ENCODE measurements at places on chromosomes 2 and 18. TPM values are rescaled to one million over a fixed set of nuclear protein-coding genes. Genes with fewer than 3 reads are reported as not detected.

SERPINB3 gene
- 212 TPM for total RNA-seq

CTNNA2 gene
- not detected for total RNA-seq

RNF103 gene
- 10.2 TPM for total RNA-seq

DLGAP1 gene
- total RNA-seq, result 0.07 TPM

PTPRN gene
- 0.49 TPM for total RNA-seq

SERPINB2 gene
- total RNA-seq, result 205 TPM

TMEM87B gene
- 15.3 TPM for total RNA-seq

ABCB11 gene
- total RNA-seq, result 0.28 TPM

AP1S3 gene
- total RNA-seq, result 75.5 TPM

FER1L5 gene
- not detected for total RNA-seq

DOK1 gene
- 4.4 TPM for total RNA-seq

TMEM198 gene
- 0.93 TPM for total RNA-seq

GRB14 gene
- 0.98 TPM for total RNA-seq

ABCG8 gene
- total RNA-seq, result not detected

ABCG5 gene
- total RNA-seq, result not detected

RBM44 gene
- total RNA-seq, result 0.09 TPM

DSG1 gene
- total RNA-seq, result 48.9 TPM

PLEKHH2 gene
- 2.5 TPM for total RNA-seq

RND3 gene
- 50.6 TPM for total RNA-seq

COLEC12 gene
- not detected for total RNA-seq

CDCA7 gene
- 32.7 TPM for total RNA-seq

UPP2 gene
- total RNA-seq, result not detected

NAB1 gene
- total RNA-seq, result 48.6 TPM

IL36B gene
- total RNA-seq, result not detected

CASP10 gene
- total RNA-seq, result 3.8 TPM

ECEL1 gene
- not detected for total RNA-seq

YPEL5 gene
- total RNA-seq, result 43.5 TPM

EVA1A gene
- 26.4 TPM for total RNA-seq

TMEM182 gene
- total RNA-seq, result 2.5 TPM

CNTNAP5 gene
- not detected for total RNA-seq

ST6GAL2 gene
- 0.23 TPM for total RNA-seq

CABYR gene
- total RNA-seq, result 5.9 TPM

ESPNL gene
- total RNA-seq, result not detected

TUBB8B gene
- not detected for total RNA-seq

INHA gene
- total RNA-seq, result not detected

PJVK gene
- 0.78 TPM for total RNA-seq

GLI2 gene
- total RNA-seq, result 0.85 TPM

ATRAID gene
- total RNA-seq, result 148 TPM

G6PC2 gene
- not detected for total RNA-seq

ANKRD29 gene
- total RNA-seq, result 4.0 TPM

C1QL2 gene
- total RNA-seq, result not detected

INPP1 gene
- 16.4 TPM for total RNA-seq

MGAT5 gene
- 22.0 TPM for total RNA-seq

SLC5A6 gene
- 29.6 TPM for total RNA-seq

C18orf54 gene
- total RNA-seq, result 5.4 TPM

GALM gene
- 8.6 TPM for total RNA-seq

RNU2-63P gene
- total RNA-seq, result not detected

All from airway epithelial cell (primary cell).